Omental fat pad (tissue), 4 donors: ENCODE measurements at places on chromosomes 2 and 18.

- DNase-seq = no peak
Measured at GRCh38 chr2:3595985-3596384, 1.1 kb downstream of the COLEC11 start.

GRCh38 chr2:107132070-107132469 is 246.1 kb upstream of the ST6GAL2 start:
- DNase-seq = no peak

DNA sequence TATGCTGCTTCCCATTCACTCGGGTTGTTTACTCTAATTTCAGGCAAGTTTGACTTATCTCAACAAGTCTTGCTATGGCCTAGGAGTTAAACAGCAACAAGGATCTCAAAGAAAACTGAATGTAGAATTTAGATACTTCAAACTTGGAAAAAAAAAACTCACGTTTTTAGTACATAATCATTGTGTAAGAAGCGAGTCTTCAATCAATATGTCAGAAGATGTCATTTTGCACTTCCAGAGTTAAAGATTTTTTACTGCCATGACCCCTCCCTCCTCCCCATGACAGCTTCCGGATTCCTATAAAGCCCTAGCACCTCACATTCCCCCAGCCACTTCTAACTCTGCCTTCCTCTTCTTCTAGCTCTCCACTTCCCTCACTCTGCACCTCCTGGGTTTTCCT is 133.4 kb downstream of the SS18 start:
- no peak for DNase-seq

DNA sequence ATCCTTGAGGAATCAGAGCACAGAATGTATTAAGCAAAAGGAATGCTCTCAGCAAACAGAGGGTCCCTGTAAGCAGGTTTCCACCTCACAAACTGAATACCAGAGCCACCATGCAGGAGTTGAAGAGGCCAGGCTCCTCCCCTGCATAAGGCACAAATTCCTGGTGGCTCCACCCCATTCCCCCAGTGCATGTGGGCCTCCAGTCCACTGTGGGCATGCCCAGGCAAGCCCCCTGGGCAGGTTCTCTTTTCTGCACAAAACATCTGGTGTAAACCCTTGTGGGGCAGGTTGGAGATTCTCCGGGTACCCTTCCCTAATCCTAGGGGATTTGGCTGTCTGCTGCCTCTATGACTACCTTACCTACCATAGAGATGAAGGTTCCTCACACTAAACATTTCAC is 166.5 kb downstream of the PTPRM start:
- no peak for DNase-seq

GRCh38 chr18:45449418-45450227 is 165.7 kb upstream of the SLC14A2 start:
- peak; percentile 36 for DNase-seq

- DNase-seq = no peak
Measured at GRCh38 chr2:236938126-236938525, 147.6 kb upstream of the COPS8 start.

GRCh38 chr18:69898241-69898861 is 49.3 kb downstream of the CD226 start:
- no peak for DNase-seq

- DNase-seq = no peak
Measured at GRCh38 chr2:176814274-176814673, 398.3 kb upstream of the HNRNPA3 start.

GRCh38 chr18:31546476-31546875 is 45.2 kb upstream of the TTR start:
- no peak for DNase-seq
